ENCODE measurements at places on chromosomes 16 and 17.

DNA sequence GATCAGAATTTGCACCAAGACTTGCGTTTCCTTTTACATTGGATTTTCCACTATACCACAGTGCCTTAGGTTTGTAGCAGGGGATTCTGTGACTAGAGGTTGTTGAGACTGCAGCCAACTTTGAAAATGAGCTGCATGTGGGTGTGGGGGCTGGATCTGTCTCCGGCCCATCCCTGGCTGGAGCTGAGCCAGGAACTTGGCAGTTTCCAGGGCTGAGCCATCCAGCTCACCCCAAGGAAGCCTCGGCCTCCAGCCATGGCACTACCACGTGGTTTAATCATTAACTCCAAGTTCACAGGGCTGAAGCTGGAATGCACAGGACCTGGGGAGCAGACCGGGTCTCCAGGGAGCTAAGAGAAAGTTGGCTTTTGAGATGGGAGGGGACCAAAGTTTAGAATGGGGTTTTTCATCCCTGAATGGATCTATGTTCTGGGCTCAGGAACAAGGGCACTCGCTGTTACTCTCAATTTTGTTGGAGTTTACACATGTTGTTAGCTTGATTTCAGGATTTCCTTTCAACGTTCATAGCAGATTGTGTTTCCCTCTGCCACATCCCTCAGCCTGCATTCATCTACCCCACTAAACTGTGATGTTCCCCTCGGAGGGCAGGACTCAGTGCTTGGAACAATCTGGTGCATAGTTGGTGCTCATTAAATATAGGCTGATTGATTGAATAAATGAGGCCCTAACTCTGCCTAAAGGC is 42.3 kb upstream of the HNF1B start:
- DNase-seq = peak; percentile 3

DNA sequence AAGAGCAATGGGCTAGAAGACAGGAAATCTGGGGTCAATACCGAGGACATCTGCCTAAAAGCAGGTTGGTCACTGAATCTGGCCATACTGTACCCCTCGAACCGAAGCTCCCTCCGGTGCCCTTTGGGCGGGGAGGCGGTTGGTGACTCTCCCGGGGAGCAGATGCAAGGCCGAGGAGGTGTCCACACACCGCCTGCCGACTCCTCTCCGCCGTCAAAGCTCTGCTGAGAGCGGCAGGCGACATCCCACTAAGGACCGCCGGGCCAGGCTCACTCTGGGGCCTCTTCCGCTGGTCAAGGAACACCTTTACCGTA is 458 bp downstream of the ZNF200 start:
- DNase-seq = no peak

GRCh38 chr16:11877374-11877773 is 26.0 kb upstream of the RSL1D1 start:
- DNase-seq = no peak

GRCh38 chr16:10497132-10498101 is 83.0 kb downstream of the EMP2 start:
- DNase-seq = no peak

- DNase-seq = no peak
Observed at GRCh38 chr17:68060336-68060735, 24.8 kb downstream of the KPNA2 start.

DNA sequence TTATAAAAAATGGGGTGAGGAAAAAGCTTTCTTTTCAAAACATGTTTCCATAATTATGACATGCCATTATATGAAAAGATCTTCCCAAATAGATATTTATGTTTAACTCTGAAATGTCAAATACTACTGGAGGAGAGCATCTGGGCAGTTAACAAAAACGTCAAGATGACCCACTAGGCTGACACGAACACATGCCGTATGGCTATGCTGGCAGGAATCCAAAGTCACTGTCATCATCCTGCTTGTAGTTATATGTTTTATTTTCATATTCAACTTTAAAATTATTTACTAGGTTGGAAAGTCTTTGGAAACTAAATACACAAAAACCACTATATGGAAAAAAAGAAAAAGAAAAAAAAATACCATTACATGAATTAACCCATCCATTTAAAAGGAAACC is 27.3 kb downstream of the ANKFY1 start:
- DNase-seq = no peak

GRCh38 chr17:38349097-38349730 is 2.4 kb upstream of the SOCS7 start:
- peak; percentile 66 for DNase-seq

- no peak for DNase-seq
Observed at GRCh38 chr17:48453447-48453846, 23.4 kb upstream of the SKAP1 start.

DNA sequence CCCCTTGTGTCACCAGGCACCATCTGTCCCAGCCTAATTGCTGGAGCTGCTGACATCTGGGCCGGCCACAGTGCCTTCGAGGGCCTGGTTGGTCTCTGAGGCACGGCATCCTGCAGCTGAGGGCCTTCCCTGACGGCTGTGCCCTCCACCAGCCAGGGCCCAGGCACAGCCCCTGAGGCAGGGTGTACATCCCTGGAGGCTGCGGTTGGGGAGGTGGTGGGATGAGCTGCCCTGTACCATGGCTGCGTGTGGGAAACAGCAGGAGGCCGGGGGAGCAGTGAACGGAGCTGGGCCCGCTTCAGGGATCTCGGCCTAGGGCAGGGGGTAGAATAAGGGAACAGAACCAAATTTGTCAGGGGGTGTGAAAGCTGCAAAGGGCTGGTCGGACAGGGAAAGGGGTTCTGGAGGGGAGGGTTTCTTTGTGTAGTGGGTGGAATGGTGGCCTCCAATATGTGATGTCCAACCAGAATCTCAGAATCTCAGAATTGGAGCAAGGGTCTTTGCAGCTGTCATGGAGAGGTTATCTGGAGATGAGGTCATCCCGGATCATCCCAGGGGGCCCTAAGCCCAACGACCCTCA is 10.0 kb upstream of the SLC38A10 start:
- no peak for DNase-seq

- no peak for DNase-seq
Observed at GRCh38 chr16:61547626-61548025, 488.6 kb downstream of the CDH8 start.

GRCh38 chr16:1949507-1949906 is 5.0 kb downstream of the RPL3L start:
- no peak for DNase-seq

GRCh38 chr17:927611-928461 is 51.7 kb downstream of the NXN start:
- no peak for DNase-seq

- DNase-seq = no peak
Observed at GRCh38 chr16:31527734-31528274, at the start of gene AHSP. AHSP (plus strand) TSS chr16:31527900; CDS start chr16:31528140, 240 bp downstream.

DNA sequence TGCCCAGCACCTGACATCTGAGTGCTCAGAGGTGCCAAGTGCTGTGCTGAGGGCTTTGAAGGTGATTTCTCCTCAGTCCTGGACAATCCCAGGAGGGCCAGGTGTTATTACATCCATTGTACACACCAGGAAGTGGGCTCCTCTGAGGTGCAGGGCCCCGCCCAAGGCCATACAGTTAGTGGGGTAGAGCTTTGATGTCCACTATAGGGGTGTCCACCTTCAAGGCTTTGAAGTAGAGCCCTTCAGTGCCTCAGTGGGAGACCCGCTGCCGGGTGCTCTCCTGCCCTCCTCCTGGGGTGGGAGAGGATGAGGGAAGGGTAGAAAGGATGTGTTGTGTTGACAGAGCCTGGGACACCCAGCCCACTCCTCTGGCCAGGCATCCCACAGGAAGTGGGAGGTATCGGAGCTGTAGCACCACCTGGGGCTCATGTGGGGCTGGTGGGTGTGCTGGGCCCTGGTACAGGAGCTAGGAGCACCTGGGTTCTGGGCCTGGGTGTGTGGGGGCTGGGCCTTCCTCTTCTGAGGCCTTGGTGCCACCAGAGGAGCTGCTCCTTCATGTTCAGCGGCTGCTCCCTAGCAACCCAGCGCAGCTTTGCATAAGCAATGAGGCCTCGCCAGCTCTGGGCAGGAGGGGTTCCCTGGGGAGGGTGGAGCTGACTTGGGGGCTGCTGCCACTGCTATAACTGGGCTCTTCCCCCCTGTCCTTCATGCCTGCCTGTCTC is 7.4 kb downstream of the LASP1 start:
- DNase-seq = peak; percentile 21

GRCh38 chr16:57648125-57648524 is 19.7 kb downstream of the ADGRG1 start:
- DNase-seq = peak; percentile 18

GRCh38 chr17:66686601-66687000 is 148.3 kb upstream of the CACNG5 start:
- DNase-seq = no peak

DNA sequence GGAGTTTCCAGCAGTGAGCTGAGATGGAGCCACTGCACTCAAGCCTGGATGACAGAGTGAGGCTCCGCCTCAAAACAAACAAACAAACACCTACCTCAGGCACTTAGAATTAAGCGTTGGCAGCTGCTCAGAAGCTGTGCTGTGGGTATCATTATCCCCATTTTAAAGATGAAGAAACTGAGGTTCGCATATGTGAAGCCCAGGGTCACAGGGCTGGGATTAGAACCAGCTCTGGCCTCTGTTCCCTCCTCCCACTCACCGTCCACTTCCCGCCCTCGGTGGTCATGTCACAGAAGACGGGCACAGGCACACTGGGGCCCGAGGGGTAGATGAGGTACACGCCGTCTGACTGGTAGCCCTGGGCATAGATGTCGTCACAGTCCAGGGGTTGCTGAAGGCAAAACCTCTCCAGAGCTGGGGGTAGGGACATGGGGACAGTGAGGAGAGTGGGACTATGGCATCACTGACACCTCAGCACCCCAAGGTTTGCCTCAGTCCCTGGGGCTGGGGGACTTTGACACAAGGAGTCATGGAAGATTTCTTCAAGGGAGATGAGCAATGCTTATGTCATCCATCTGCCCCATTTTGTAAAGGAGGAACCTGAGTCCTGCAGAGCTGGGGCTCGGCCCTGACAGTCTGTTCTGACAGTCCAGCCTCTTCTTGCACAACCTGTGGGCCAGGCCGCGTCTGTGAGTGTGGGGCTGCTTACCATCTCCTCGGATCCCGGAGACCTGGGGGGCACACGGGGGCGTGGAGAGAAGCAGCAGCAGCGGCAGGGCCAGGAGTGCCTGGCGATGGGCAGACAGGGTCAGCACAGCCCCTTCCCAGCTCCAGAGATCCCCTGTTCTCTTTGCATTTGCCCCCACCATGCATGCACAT is 700 bp downstream of the MFAP4 start:
- DNase-seq = no peak

DNA sequence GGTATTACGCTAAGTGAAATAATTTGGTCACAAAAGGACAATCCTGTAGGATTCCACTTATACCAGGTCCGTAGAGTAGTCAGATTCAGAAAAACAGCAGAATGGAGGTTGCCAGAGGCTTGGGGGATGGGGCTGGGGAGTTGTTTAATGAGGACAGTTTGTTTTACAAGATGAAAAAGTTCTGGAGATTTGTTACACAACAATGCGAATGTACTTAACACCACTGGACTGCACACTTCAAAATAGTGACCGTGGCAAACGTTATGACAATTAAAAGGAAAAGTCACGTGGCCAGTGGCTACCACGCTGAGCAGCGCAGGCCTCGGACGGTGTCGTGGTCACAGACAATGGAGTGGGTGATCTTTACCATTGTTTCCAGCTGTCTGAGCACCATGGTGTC is 338.1 kb downstream of the SEC14L1 start:
- no peak for DNase-seq

- DNase-seq = no peak
Observed at GRCh38 chr17:81058263-81058871, 23.4 kb downstream of the BAIAP2 start.

DNA sequence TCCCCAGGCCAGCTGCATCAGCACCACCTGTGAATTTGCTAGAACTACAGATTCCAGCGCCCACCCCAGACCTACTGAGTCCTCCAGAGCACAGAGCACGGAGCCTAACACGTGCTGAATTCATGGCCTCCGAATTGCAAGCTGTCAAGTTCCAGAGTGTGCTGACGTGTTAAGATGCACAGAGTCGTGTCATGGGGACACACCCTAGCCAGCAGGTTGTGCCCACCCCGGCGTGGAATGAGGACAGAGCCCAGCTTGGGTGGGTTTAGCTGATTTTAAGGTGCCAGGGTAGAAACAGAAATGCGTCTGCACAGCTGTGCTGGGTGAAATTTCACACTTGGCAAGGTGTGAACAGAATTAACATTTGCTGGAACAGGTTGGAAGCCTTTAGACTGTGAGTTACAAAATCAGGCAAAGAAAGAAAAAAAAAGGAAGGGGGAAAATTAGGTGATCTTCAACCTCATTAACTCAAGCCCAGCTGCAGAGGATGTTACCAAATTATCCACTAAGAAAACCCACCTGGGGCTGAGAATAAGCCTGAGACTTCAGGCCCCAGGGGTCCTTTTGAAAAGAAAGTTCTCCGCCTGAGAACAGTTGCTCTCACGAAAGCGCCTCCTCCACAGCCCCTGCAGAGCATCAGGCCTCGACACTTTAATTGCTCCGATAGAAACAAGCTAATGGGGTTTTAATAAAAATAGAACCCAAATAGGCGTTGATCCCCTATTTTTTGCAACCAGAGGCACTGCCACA is 27.1 kb downstream of the GINS3 start:
- DNase-seq = no peak

GRCh38 chr16:61295311-61295710 is 740.9 kb downstream of the CDH8 start:
- DNase-seq = no peak

DNA sequence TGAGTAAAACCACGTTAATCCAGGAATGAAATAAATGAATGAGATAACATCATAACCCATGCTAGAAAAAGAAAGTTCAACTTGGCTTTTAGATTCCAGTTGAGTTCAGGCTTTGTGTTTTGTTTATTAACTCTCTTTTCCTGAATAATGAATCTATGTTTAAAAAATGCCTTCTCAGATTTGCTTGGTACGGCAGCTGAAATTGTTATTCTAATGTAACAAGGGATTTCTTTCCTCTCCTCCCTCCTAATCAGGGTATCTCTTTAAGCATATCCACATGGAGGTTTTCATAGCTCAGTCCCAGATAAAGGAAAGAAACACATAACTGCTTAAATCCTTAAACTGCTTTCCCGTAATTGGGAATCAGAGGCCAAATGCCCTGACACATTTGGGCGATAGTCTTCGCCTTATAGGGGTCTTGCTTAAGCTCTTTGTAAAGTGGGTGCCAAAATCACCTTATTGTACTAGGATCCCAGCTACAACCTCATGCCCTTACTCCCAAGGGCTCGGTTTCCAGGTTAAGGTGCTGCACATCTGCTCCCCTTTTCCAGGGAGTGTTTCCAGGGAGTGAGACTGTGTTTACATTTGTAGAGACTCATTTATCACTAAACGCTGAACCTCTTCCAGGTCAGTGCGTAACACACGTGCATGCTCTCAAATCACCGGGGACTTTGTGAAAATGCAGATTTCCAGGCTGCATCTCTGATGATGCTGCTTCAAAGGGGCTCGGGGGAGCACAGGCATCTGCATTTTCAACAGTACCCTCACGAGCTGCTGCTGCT is 142.8 kb upstream of the FOXF1 start:
- no peak for DNase-seq

All from anterior cingulate cortex (tissue), 58 donors.